ENCODE measurements at places on chromosomes 11 and 22.

DNA sequence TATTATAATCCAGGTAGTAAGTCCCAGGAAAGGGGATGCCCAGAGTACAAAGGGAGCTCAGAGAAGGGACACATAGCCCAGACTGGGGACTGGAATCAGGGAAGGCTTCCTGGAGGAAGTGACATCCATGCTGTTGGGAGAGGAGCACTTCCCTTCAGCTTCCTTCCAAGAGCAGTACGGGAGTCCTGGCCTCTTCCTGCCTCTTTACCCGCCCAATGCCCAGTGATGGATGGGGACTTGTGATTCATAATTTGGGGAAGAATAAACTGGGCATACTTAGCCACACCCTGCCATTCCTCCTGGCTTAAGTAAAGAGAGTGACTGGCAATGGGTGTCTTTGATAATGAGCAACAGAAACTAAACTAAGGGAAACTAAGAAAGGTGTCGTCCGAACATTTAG, 11.5 kb downstream of the C11orf91 start:
- DNase-seq: no peak

GRCh38 chr11:118441770-118442275, 5.5 kb downstream of the KMT2A start:
- DNase-seq: no peak

- no peak for DNase-seq
Measured at GRCh38 chr11:57251491-57252104, 14.5 kb upstream of the APLNR start.

DNA sequence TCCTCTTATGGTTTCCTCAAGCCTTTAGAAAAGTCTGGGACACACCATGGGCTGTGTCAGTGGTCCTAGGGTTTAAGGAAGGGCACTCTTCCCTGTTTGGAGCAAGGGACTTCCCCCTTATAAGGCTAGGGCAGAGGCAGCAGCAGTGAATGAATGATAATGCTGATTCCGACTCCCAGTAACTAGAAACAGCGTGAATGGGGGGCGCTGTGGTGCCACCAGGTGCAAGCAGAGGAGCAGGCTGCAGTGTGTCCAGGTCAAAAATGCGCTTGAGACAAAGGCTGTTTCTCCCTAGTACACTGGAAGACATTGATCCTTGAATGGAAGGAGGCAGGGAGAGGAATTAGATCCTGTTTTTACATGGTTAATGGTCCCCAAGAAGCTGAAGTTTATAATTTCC, 11.6 kb upstream of the RIC3 start:
- DNase-seq: no peak

DNA sequence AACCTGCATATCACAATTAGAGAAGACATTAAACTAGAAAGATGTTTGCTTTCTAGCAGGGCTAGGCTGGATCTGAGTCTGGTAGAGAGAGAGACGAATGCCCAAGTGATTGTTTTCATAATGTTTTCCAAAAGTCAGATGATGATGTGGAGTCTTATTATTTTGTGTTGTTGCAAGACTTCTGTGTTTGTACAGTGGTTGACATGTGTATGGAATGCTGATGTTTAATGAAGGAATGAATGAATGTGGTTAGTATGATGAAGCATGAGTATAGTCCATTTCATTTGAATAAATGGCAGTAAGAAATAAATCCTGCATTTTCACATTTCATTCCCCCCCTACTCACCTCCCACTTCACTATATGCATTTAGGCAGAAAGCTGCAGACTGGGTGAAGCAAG, 69.6 kb downstream of the PPP2R1B start:
- DNase-seq: no peak

GRCh38 chr22:26527574-26528465, 15.5 kb upstream of the TFIP11 start:
- DNase-seq: no peak

DNA sequence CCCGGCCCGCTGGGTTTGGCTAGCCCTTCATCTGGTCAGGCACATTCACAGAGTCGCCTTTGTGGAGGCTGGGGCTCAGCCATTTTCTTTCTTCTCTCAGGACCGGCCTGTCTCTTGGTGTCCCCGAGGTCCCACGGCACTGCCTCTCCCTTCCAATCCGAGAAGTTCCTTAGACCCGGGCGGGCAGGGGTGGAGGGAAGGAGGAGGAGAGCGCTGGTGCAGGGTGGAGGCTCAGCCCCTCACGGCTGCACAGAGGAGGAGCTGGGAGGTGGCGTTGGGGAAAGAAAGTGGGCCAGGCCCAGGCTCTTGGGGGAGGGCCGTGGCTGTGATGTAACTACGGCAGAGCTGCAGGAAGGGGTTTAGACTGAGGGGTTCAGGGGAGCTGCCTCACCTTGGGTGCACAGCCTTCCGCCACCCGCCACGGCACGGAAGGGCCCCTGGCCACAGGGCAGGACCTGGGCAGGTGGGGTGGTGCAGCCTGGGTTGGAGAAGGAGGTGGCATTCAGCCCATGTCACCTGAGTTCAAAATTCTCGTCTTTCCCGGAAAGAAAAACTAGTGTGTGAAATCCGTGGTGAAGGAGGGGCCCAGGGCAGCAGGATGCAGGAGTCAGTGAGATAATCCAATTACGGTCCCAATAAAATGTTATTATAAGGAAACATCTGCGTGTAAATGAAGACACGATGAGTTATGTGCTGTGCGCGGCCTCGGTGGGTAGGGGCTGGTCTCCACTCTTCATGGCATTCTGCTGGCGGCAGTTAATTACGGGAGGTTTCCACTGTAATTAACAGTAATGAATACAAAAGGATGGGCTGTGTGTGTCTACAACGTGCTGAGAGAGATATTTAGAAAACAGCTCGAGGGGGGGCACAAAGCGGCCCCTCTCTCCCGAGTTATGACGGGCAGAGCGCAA, 1.7 kb downstream of the BRSK2 start:
- no peak for DNase-seq

GRCh38 chr22:22974156-22974555, 86.5 kb downstream of the IGLL5 start:
- no peak for DNase-seq

DNA sequence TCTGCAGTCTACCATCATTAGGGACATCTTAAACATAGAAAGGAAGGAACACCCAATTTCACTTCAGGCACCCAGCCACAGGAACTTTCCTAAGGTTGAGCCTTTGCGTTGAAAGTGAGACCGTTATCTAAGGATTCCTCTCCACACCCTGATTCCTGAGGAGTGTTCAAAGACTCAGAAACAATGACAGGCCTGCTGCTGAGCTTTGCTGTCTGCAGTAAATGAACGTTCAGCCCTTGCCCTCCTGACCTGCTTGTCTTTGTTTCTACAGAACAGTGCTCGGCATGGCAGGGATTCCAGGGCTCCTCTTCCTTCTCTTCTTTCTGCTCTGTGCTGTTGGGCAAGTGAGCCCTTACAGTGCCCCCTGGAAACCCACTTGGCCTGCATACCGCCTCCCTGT, 7.0 kb downstream of the PRSS23 start:
- no peak for DNase-seq

GRCh38 chr11:5234381-5234834, at the start of gene HBD:
Gene HBD (minus strand): TSS chr11:5234483. CDS start chr11:5234433, 50 bp downstream.
- no peak for DNase-seq

DNA sequence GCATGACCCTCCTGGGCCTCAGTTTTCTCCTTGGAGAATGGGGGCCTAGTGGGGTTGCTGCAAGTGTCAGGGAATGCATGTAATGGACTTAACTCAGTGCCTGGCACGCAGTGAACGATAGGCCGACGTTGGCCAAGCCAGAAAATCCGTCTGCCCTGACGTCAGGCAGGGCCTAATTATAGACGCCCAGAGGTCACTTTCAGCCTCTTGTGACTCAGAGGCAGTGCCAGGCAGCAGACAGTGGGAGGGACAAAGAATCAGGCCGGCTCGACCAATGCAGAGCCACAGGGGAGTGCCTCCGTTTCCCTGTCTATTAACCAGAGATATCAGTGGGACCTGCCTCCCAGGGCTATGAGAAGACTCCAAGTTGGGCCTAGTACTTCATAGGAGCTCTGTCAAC, 115.0 kb downstream of the MN1 start:
- DNase-seq: no peak

- DNase-seq: no peak
Measured at GRCh38 chr22:16914006-16914405, 88.8 kb upstream of the XKR3 start.

DNA sequence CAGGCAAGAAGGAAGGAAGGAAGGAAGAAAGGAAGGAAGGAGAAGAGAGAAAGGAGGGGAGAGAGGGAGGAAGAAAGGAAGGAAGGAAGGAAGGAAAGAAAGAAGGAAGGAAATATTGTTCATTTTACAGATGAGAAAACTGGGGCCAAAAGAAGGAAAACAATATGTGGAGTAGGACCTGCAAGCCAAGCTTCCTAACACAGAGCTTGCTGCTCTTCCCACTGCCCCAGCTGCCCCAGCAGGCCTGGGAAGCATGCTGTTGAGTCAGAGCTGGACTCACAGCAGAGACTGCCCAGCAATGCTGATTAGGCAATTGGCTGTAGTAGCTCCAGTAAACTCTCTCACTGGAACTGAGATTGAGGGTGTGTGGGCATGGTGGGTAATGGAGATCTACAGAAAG, 42.6 kb upstream of the SMCO4 start:
- peak; percentile 19 for DNase-seq

DNA sequence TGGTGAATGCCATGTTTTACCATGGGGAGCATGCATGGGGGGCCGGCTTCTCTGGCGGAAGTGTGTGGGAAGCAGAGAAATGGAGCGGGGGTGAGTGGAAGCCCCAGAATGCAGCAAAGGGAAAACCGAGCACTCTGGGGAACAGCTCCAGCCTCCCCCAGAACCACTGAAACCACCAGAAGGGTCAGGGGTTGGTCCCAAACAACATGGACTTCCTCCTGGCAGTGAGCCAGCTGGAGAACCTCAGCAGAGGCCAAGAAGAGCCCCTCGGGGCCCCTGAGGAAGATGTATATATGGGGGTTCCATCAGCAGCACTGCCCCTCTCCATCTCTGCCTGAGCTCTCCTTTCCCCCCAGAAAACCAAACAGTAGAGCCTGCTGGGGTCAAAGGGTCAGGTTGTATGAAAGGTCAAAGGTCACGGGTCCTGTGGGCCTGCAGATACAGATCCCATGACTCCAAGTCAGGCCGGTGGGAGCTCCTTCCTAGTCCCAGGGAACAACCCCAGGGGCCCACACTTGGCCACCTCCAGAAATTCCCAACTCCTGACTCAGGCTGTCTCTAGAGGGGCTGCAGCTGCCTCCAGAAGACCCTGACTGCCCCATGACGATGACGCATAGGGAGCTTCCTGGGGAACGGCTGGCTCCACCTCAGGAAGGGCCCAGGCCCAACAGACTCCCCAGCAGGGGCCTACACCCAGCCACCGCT, 48.5 kb upstream of the TIMP3 start:
- DNase-seq: no peak

Measured in astrocyte of the cerebellum (primary cell).